ENCODE measurements at places on chromosomes 1 and 21.

DNA sequence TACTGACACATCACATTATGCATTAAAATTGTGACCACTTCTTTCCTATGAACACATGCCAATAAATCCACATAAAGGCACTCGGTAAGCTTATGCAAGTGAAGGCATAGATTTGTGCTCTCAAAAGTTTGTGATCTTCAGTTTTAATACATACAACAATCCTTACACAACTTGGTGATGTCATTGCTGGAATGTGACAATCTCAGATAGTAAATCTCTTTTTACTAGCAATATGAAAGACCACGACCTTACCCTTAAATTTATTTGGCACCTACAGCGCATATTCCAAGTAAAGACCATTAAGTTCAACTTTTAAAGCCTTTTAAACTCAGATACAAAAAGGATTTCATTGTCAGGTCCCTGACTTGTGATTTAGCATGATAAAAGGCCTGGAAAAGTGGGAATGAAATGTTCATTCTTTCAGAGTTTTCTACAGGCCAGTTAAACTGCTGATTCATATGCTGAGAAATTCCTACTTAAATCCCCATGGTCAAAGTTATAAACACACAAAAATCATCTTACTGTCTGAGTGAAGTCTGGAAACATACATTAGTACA is 157.4 kb downstream of the SIPA1L2 start:
- DNase-seq, result no peak

GRCh38 chr1:178536329-178536728 is 23.4 kb downstream of the TEX35 start:
- DNase-seq, result no peak

GRCh38 chr21:46185716-46186115 is 1.5 kb upstream of the SPATC1L start:
- no peak for DNase-seq

DNA sequence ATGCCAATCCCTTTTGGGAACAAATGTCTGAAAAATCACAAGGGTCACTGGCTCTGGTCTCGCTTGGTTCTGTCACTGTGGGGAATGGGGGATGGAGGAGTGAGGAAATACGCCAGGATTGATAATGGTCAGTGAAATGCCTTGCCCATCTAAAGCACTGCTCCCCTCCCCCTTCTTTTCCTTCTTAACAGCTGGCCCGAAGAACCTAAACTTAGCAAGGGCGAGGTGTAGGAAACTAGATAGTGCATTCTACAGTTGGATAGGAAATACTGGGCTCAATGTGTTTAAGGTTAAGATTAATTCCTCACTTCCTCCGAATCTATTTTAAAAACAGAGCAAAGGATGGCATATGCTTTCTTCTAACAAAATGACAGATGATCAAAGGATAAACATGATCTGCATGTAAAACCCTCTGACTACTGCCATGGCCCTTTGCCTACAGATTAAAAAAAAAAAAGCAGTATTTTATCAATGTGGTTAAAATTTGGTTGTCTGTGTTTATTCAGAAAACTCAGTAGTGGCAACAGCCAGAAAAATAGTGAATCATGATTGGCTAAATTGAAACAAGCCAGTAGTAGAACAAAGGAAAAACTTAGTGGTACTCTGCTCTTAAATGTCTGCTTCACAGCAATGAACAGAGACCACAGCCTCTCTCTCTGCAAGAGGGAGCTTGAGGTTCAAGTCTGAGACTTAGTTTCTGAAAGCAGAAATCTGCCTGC is 86.1 kb upstream of the VAV3 start:
- DNase-seq, result no peak

DNA sequence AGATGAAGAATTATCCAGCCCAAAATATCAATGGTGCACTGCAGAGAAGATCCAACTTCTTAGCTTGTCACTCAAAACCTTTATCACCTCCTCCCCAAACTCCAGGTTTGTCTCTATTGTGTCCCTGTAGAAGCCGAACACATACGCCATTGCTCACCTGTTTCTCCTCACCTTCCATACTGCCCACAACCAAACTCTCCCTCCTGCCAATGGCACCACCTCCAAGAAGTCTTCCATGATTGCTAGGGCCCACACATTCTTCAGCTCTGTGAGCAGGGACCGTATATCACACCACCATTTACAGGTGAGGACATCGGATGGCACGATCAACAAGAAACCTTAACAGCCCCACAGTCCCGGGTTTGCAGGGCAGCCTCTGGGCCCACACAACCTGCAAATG is 2.2 kb downstream of the LAPTM5 start:
- DNase-seq, result no peak

GRCh38 chr1:218380125-218380977 is 35.2 kb downstream of the TGFB2 start:
- no peak for DNase-seq

GRCh38 chr1:199778324-199778955 is 249.1 kb upstream of the NR5A2 start:
- no peak for DNase-seq

DNA sequence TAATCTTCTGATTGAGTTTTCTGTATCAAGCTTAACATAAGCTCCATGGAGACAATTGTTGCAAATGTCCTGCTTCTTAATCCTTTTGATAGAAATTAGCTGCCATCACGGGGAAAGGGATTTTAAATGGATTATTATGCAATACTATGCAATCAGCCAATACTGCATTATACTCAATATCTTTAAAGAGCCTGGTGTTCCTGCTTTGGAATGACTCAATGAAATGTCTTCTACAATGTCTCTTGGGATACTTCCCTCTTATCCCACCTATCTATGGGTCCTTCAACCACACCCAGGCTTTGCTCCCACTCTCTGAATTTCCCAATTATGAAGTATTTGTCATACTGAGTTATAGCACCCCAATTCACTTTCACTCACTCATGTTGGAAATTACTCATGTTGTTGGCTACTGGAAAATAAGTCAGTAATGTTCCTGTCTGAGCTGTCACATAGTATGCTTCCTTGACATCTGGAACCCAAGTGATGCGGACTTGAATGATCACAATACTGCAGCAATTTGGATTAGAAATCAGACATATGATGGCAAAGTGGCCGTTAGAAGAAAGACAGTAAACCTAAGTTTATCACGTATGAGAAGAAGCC is 85.0 kb downstream of the TPR start:
- no peak for DNase-seq

- peak; percentile 33 for DNase-seq
These were observed 2.6 kb upstream of the IRF2BP2 start for GRCh38 chr1:234612352-234613127.

- DNase-seq, result no peak
These were observed 150.8 kb downstream of the CAMTA1 start for GRCh38 chr1:6935911-6936690.

- DNase-seq, result no peak
These were observed 82.0 kb downstream of the UCHL5 start for GRCh38 chr1:192977089-192977706.

- DNase-seq, result no peak
These were observed 5.5 kb downstream of the MORC3 start for GRCh38 chr21:36325373-36326010.

- no peak for DNase-seq
These were observed 28.6 kb downstream of the AK4 start for GRCh38 chr1:65176591-65176990.

DNA sequence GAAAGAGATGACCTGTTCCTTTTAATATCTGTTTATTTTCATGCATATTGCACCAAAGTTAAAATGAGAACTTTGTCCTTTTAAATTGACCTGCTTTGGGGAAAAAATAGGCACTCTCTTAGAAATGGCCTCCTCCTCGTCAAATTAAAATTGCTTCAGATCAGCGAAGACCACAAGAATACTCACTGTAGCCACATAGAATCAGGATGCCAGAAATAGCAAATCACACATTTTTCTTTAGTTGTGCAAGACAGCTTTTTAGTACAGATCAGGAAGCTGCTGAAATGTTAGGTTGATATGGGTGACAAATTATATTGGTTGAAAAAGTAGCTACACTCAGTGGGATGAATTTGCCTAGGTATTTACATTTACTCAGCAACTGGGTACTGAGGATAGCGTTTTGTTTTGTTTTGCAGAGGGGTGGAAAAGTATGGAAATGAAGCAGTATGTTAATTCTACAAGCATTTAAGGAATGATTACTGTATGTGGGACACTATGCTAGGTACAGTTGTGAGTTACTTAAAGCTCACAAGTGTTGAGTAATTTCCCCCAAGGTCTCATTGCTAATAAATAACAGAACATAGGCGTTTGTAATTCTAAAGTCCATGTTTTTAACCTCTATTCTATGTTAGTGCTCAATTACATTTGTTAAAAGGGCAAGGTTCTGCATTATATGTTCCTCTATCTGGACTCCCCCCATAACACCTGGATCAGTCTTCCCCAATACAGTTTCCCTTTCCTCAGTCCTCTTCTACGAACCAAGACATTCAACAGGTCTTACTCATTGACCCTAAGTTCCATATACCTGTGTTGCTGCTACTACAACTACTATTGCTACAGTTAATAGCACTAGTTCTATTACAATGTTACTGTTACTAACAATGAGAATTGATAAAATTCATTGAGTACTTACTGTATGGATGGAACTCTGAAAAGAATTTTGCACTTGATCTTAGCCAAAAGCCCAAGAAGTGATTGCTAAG is 99.4 kb upstream of the S1PR1 start:
- DNase-seq, result no peak

DNA sequence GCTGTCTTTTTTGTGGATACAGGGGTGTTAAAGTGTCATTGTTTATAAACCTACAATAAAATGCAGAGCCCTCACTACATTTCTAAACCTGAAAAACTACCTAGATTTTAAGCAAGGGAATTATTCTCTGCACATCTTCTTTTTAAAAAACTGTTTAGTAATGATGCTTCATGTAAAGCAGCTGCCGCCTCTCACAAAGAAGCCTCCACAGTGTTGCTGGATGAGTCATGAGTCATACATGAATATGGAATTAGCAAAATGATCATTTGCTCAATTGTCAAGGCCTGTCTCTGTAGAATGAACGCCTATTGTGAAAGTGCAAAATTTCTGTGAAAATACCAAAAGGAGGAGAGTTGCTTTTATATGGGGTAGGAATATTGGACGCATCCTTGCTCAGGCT is 259.5 kb upstream of the CHRM3 start:
- no peak for DNase-seq

DNA sequence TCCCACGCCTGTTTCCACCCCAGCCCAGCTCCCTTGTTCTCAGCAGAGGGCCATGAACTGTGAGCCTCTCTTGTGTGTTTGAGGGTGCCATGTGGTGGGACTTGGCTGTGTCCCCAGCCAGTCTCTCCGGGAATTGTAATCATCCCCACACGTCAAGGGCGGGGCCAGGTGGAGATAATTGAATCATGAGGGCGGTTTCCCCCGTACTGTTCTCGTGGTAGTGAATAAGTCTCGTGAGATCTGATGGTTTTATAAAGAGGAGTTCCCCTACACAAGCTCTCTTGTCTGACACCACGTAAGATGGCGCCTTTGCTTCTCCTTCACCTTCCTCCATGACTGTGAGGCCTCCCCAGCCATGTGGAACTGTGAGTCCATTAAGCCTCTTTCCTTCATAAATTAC is 57.2 kb upstream of the COL6A2 start:
- no peak for DNase-seq

DNA sequence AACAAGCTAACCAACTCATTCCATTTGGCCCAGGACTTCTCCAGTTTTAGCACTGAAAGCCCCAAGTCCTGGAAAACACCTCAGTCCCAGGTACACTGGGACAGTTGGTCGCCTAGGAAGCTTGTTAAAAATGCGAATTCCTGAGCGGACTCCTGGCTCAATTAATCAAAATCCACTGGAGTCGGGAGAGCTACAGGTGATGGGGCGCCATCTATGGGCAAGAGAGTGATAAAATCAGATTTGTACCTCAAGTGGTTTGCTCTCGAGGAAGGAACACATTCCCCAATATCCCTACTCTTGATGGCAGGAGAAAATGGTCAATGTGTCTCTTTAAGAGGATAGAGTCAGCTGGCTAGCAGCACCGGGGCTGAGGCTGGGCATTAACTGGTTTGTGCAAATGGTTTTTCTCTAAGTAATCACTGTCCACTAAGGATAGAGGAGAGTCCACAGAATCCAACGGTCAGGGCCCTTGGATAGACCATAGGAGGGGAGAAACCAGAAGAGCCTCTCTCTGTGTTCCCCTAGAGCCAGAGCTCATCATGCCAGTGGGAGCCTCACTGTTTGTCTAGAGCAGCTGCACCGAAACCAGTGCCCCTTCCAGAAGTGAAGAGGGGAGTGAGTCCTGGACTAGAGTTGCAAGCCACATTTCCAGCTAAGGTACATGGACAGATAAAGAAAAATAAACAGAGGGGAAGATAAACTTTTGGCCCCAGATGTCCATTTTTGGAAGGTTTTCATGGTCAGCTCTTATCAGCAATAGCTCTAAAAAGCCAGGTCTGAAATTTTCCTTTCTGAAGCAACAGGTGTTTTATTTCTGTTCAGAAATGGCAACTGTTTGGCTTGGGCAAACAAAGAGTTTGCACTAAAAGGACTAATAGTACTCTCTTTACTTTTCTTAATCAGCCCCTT is 148.5 kb downstream of the TENT5C start:
- peak; percentile 71 for DNase-seq

GRCh38 chr21:40947713-40948112 is 100.8 kb upstream of the DSCAM start:
- no peak for DNase-seq

GRCh38 chr1:84991097-84991920 is 5.6 kb downstream of the MCOLN2 start:
- no peak for DNase-seq

GRCh38 chr1:70727886-70728489 is 316.9 kb downstream of the CTH start:
- DNase-seq, result no peak

GRCh38 chr1:224014330-224014649 is 99.6 kb upstream of the FBXO28 start:
- no peak for DNase-seq

- DNase-seq, result no peak
These were observed 21.9 kb upstream of the LAX1 start for GRCh38 chr1:203743091-203743571.

GRCh38 chr1:70608815-70609214 is 197.7 kb downstream of the CTH start:
- DNase-seq, result no peak

- DNase-seq, result no peak
These were observed 6.5 kb downstream of the IRF2BP2 start for GRCh38 chr1:234603221-234604204.

DNA sequence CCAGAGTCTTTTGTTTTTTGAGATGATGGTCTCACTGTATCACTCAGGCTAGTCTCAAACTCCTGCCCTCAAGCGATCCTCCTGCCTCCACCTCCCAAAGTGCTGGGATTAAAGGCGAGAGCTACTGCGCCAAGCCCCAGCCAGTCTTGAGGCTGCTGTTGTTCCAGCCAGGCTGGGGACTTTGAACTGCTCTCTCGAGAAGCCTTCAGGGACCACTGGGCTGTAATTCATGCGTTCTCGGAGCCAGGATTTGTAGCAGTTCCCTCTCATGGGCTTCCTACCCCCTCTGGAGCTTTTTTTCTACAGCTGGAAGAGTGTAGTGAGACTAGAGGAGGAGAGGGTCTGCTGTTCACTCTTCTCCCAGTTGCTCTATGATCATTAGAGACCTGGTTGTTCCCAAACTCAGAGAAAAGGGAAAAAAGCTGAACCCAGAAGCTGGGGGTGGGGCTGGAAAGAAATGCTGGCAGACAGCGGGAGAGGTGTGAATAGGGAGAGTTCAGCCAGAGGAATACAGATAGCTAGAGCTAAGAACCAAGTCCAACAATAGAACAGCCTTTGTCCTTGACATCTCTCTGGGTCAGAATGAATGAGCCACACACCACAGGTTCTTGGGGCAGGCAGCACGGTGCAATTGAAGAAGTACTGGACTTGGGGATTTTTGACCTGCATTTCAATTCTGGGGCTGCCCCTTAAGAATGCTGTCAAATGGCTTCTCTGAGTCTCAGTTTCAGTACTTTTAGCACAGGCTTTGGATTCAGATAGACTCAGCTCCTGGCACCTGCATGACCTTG is 13.2 kb upstream of the SLC41A1 start:
- no peak for DNase-seq

- DNase-seq, result no peak
These were observed 66.7 kb downstream of the XCL1 start for GRCh38 chr1:168643152-168643551.

Measured in NCI-H187 (cell line).